Brain microvascular endothelial cell (primary cell): ENCODE measurements at places on chromosomes 6 and 20.

GRCh38 chr6:15712797-15713196 lies 50.0 kb upstream of the DTNBP1 start:
- no peak for DNase-seq

GRCh38 chr6:123855506-123855905 lies 51.8 kb downstream of the NKAIN2 start:
- no peak for DNase-seq

DNA sequence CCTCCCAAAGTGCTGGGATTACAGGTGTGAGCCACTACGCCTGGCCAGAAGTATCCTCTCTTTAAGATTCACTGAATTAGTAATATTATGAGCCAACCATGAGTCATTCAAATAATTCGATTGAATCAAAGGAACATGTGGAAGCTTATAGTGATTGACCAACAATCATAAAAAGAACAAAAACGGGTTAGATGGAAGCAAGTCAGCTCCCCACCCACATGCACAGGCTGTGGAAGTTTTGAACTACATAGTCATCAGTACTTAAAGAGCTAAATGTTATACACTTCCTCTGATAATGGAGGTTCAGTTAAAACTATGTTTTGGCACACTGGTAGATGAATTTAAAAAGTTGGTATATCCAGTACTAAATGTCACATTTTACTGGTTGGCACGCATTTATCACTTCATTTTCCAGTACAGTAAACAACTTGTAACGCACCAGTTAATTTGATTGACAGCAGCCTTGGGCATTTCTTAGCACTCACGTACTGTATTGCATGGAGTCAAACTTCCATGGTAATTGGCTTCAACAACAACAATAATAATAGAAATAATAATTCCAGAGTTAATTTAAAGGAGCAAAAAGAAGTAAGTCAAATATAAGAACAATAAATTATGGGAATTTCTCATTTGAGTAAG lies 1107.3 kb upstream of the MAP3K7 start:
- no peak for DNase-seq

GRCh38 chr6:108702106-108702851 lies 141.6 kb downstream of the FOXO3 start:
- no peak for DNase-seq

GRCh38 chr6:32424589-32425300 lies 14.9 kb upstream of the HLA-DRA start:
- no peak for DNase-seq
